ENCODE measurements at places on chromosomes 6 and 20.
A peak's percentile ranks its signal among the peaks of the same experiment; 100 is the strongest.

- no peak for DNase-seq
These were observed 12.0 kb upstream of the RNGTT start for GRCh38 chr6:88975369-88975768.

GRCh38 chr20:49037962-49038387 is 8.1 kb upstream of the CSE1L start:
- DNase-seq = no peak

- DNase-seq = no peak
These were observed 1.1 kb downstream of the VAPB start for GRCh38 chr20:58389968-58390658.

- no peak for DNase-seq
These were observed 159.0 kb upstream of the RIPOR2 start for GRCh38 chr6:25094726-25095125.

DNA sequence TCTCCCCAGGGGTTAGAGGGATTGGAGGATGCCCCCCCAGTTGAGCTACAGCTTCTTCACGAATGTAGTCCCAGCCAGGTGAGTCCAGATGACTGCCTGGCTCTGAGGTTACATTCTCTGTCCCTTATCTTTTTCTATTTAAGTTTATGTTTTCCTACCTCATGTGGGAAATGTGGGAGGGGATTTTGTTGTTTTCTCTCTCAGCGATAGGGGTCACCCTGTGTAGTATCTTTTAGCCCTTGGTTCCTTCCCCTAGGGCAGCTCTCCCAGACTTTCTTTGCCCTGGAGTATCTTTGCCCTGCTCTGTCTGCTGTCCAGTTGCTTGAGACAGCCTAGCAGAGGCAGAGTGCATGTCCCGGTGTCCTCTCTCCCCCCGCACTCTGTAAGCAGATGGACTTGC is 5.8 kb downstream of the FANCE start:
- DNase-seq = no peak

DNA sequence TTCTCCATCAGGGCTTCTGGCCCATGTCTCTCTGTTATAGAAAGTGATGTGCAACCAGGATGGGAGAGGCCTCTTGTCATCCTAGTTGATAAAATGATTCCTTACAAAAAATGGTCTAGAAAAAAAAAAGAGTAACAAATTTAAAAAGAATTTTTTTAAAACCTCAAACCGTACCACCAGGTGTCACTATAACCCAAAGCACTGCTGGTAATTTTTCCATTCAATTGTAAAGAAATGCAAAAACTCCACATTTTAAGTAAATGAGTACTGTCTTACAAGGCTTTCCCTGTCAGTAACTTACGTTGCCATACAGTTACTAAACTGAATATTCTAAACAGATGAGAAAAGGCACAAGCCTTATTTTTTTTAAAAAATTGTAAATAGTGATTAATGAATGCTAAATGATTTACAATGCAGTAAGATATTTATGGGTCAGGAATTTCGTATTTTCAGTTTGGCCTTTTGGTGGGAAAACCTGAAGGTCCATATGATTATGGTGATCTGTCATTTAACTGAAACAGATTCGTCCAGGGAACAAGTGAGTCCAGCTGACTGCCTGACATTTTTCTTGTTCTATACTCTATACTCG is 95.4 kb downstream of the OGFRL1 start:
- peak; percentile 7 for DNase-seq

- no peak for DNase-seq
These were observed 35.0 kb downstream of the CDC5L start for GRCh38 chr6:44422531-44422930.

Data from hepatic stellate cell (primary cell).